Stimulated activated CD8-positive, alpha-beta memory T cell treated with anti-CD3 and anti-CD28 coated beads, Interleukin-15, amount 100 ng/mL, for 24 hours (primary cell): ENCODE measurements at places on chromosomes 6 and 20.

GRCh38 chr6:317448-318144, 25.3 kb downstream of the DUSP22 start:
- DNase-seq = no peak

DNA sequence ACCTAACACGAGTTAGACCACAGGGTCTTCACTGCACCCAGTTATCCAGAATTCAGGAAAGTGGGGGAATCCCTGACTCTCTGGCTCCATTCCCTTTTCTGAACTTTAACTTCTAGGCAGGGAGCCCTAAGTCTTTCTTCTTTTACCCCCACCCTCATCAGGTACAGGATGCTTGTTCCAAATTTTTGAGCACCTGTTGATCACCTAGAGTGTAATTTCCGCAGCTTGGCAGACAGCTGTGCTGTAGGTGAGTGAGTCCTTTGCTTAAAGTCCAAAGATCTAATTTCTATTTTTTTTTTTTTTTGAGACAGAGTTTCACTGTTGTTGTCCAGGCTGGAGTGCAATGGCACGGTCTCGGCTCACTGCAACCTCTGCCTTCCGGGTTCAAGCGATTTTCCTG, 89.5 kb upstream of the AKIRIN2 start:
- DNase-seq = no peak

DNA sequence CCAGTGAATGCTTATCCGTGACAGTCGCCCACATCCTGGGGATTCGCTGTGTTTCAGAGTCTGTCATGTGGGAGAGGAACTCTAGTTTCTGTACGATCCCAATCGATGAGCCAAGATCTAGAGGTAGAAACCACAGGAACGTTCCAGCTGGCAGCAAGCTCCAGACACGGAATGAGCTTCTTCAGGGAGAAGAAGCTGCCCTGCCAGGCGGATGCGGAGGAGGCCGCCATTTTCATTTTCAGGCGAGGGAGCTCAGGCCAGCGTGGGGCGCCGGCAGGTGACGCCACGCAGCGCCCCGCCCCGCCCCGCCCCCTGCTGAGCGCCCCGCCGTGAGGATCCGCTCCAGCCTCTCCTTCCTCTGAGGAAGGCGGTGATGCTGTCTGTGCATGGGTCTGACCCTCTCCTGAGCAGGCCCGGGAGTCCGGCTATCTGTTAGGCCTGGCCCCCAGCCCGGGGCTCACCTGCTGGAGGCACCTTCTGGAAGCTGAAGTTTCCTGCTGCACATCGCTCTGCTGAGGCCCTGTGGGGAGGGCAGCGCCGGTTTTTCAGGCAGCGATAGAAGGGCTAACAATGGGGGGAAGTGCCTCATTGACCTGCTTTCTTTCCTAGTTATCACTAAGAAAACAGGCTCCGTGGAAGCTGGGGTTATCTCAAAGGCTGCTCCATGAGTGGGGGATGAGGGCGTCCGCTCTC, 147.5 kb downstream of the ERMARD start:
- no peak for DNase-seq

DNA sequence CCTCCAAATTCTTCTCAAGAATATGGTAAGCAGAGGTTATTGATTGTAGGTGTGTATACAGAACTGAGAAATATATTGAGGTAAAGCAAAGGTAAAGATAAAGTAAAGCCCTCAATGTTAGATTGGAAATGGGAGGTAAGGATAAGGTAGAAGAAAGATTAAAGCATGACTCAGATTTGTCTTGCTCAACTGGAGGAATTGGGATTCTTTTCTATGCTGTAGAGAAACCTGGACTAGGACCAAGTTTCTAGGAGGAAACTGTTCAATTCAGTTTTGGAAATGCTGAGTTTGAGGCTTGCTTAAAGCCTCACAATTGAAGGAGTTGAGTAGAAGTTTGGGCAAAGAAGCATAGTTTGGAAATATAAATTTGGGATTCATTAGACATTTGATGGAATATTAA, 634.0 kb upstream of the PTCHD4 start:
- no peak for DNase-seq

DNA sequence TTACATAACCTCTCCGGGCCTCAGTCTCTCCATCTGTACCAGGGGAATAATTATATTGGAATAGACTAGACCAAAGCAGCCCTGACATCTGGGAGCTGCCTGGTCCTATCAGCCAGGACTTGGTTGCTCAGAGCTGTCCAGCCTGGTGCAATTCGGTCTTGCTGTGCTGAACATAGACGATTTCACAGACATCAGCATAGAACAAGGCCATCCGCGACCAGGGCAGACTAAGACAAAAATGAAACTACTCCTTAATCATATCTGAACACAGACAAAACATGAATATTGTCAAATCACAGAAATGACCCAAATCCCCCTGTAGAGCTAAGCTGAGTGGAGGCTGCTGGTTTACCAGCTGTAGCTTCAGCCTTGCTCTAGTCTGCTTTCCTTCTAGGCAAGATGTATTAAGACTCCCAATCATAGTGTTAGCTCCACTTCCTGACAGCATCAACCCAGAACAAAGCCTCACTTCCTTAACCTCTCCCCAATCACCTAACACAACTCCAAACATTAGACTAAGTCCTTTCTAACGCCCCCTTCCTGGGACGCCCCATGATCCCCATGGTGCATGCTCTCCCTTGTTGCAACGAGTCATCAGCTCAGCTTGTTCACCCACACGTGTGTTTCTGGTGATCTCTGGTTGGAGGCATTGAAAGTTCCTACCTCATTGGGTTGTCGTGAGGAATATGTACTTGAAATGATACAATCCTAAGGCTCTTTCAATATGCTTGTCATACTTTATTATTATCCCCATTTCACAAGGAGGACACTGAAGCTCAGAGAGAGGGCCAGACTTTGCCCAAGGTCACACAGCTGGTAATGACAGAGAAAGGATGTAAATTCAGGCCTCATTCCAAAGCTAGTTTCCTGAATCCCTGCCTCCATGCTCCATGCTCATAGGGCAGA, 3.5 kb upstream of the MAPK13 start:
- no peak for DNase-seq

GRCh38 chr20:43442282-43442880, 15.3 kb upstream of the SRSF6 start:
- no peak for DNase-seq

GRCh38 chr6:10382322-10382721, 32.6 kb downstream of the TFAP2A start:
- no peak for DNase-seq

- DNase-seq = no peak
Observed at GRCh38 chr20:20915844-20916243, 190.3 kb downstream of the LINC00237 start.
